Keratinocyte (primary cell): ENCODE measurements at places on chromosomes 12 and 14. TPM values are rescaled to one million over a fixed set of nuclear protein-coding genes. Genes with fewer than 3 reads are reported as not detected.

SERPINA12 gene
- 0.04 to 0.26 TPM (median 0.07 TPM) in 3 replicates for polyA plus RNA-seq

ADAMTS20 gene
- not detected in 3 replicates for polyA plus RNA-seq

MYF5 gene
- not detected in 3 replicates for polyA plus RNA-seq

NPFF gene
- not detected in 3 replicates for polyA plus RNA-seq

NR4A1 gene
- 0.69 to 7.8 TPM (median 3.9 TPM) in 3 replicates for polyA plus RNA-seq

SNX6 gene
- 83.1 to 139 TPM (median 137 TPM) in 3 replicates for polyA plus RNA-seq

MFAP5 gene
- polyA plus RNA-seq = 295 to 394 TPM (median 317 TPM) in 3 replicates

CALCOCO1 gene
- polyA plus RNA-seq = 51.8 to 142 TPM (median 67.3 TPM) in 3 replicates

PRB2 gene
- 0.18 TPM in 1 of 3 replicates, not detected in the others for polyA plus RNA-seq

RNU4-1 gene
- under 0.01 TPM in 2 of 3 replicates, not detected in the other for polyA plus RNA-seq
